A549 (cell line): ENCODE measurements at places on chromosomes 13 and 19.

- no peak for DNase-seq
Measured at GRCh38 chr13:54687173-54687572, 1658.6 kb downstream of the OLFM4 start.

DNA sequence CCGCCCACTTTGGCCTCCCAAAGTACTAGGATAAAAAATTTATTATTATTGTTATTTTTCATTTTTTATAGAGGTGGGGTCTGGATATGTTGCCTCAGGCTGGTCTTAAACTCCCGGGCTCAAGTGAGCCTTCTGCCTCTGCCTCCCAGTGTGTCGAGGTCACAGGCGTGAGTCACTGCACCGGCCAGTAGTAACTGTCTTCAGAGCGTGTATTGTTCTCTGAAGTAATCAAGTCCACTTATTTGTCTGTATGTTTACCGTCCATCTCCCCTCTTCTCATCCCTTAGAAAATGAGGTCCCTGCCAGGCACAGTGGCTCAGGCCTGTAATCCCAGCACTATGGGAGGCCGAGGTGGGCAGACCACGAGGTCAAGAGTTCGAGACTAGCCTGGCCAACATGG lies 18.2 kb upstream of the SULT2B1 start:
- DNase-seq: no peak

GRCh38 chr19:802498-803098 lies 5.3 kb downstream of the PTBP1 start:
- no peak for DNase-seq

DNA sequence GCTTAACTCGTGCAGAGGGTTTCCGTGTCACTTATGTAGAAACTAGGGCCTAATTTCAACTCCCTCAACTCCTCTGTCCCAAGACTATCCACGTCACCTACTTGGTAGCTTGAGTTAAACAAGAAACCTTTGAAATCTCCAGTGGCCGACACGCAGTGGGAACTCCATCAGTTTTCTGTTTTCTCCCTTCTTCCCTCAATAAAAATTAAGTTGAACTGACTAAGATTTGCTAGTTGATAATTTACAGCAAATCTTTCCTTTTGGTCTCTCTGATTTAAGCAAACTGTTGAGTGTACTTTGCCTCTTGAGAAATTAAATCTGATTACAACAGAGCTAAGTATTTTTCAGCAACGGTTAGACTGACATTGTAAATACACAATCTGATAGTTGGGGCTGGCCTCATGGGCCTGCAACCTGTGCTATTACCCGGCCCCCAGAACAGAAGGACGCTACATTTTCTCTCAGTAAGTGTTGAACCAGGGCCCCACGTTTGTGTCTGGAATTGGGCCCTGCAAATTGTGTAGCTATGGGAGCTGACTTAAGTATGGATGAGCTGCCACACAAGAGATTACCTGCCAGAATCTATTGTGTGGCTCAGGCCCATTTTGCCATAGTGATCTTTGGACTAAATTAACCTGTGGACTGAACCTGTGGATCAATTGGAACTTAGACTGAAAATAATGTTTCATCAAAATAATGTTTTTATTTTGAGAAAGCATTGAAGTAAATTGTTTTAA lies 708 bp upstream of the ESD start:
- DNase-seq: no peak

GRCh38 chr19:12485052-12485416 lies 418 bp upstream of the ZNF709 start:
- DNase-seq: no peak

GRCh38 chr19:39166571-39167391 lies 30.0 kb upstream of the NCCRP1 start:
- no peak for DNase-seq

- DNase-seq: no peak
Measured at GRCh38 chr19:45653634-45654033, 14.4 kb upstream of the GIPR start.

DNA sequence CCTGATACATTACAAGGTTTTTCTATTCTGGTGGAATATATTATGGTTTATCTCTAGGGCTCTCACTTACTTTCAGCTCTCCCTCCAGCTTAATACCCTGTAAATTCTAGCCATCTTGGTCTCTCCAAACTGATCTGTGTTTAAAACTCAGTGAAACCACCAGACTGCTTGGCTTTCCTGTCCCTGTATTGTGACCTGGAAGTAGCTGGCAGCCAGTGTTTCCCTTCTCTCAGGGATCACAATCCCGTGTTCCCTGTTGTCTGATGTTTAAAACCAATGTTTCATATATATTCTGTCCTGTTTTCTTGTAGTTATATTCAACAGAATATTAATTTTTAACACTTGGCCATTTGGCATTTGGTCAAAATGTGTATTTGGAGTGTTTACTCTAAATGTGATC lies 8.0 kb downstream of the AKAP11 start:
- no peak for DNase-seq

DNA sequence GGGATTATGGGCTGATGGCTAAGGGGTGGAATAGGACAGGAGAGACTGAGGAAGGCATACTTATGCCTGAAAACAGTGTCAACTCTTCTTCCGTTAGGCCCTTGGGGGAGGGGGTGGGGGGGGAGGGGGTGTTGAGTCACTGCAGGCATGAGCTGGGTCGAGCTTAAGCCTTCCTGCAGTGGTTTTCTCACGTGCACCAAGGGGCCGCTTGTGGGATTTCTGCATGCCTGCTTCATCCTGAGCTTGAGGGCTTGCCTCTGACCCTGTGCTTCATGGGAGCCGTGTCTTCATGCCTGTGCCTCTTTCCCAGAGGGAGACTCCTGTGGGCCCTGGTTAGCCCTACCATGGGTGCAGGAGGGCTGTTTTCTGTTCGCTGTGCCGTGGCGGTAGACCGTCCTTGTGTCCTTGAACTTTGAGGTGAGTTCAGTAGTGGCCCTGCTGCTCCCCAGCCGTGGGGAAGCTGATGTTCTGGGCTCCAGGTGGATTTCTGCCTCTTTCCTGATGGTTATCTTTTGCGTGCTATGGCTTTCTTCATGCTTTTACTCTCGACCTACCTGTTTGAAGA lies 186.1 kb downstream of the PCCA start:
- no peak for DNase-seq

DNA sequence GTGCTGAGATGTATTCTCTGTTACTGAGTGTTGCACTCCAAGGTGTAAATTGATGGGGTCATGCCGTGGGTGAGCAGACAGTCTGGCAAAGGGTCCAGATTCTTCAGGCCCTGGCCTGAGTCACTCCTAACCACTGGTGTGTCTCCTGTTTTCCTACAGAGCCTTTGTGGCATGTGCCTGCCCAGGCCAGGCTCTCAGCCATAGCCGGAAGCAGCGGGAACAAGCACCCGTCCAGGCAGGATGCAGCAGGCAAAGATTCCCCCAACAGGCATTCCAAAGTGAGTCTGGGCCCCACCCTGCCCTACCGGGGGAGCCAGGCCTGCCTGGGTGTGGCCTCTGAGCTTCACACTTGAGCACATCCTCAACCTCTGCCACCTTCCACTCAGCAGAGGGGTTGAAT lies 61.9 kb downstream of the DPF1 start:
- no peak for DNase-seq

DNA sequence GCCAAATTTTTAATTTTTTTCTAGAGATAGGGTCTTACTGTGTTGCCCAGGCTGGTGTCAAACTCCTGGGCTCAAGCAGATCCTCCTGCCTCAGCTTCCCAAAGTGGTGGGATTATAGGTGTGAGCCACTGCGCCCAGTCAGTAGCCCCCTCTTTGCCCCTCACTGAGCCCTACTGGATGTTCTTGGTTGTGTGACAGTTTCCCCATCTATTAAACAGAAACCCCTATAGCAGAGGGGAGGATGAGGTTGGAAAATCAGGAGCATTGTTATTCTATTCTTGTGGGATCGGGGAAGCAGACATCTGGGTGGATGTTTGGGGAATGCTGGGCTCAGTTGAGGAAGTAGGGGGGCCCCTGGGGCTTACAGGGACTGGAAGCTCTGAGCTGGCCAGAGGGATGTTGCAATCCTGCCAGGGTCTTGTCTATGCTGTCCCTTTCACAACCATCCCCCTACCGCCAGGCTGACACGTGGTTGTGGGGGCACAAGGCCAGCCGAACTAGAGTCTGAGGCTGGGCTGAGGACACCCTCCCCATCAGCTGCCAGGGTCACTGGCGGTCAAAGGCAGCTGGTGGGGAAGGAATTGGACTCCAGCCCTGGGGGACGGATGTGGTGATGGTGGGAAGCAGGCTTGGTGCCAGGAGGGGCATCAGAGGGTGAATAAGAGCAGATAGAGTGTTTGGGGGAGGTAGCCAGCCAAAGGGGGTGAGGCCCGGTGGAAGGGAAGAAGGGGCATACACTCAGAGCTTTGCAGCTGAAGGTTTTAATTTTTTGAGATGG lies 10.9 kb downstream of the APOC1 start:
- no peak for DNase-seq

- DNase-seq: no peak
Measured at GRCh38 chr19:35895911-35896642, 4.3 kb downstream of the NFKBID start.

- no peak for DNase-seq
Measured at GRCh38 chr13:38417727-38418126, 68.1 kb downstream of the UFM1 start.

GRCh38 chr13:112467236-112467635 lies 91.1 kb downstream of the SPACA7 start:
- DNase-seq: no peak

GRCh38 chr19:5822181-5822844 lies 17.2 kb downstream of the FUT6 start:
- no peak for DNase-seq

DNA sequence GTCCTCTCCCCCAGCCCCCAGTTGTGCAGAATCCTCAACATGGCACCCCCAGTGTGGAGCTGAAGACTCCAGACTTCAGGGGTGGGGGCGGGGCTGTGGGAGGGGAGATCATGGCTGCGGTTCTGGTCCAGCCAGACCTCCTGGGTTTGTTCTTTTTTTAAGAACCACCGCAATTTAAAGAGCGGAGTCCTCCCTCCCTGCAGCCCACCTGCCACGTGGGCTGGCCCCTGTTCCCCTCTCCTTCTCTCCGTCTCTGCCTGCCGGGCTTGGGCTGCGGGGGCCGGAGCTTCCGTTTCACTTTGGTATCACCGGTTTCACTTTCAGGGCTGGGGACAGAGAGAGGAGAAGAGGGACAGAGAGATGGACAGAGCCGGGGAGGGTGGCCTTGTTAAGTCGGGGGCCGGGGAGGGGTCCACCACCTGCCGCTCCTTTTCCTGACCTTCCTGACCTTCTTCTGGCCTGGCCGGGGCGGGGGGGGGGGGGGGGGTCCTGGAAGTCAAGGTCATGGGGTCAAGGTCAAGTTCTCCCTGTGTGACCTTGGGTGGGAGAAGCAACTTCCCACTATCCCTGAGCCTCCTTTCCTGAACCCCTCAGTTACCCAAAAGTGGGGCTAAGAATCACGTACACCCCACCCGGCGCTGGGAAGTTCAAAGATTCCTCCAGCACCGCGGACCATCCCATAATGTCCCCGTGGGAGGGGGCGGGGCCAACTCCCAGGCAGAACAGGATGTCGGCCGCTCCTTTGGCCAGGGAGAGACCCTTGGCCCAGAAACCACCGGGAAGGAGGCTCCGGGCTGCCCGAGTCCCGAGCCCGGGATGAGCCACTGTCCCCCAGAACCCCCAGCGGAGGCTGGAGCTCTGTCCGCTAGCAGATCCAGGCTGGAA lies 11.3 kb upstream of the ZBTB7A start:
- no peak for DNase-seq

GRCh38 chr19:5122121-5122400 lies 153.1 kb downstream of the KDM4B start:
- DNase-seq: no peak

DNA sequence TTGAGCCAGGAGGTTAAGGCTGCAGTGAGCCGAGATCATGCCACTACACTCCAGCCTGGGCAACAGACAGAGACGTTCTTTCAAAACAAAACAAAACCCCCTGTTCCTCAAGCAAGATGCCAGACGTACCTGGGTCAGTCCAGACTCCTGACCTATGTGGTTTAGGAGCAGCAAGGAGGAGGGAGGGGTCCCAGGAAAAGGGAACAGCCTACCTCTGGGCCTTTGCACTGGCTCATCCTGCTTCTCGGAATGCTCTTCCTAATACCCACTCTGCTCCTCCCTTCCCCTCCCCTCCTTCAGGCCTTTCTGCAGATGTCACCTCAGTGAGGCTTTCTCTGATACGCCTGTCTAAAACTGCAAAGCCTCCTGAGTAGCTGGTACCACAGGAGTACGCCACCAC lies 9.5 kb downstream of the RINL start:
- DNase-seq: no peak

DNA sequence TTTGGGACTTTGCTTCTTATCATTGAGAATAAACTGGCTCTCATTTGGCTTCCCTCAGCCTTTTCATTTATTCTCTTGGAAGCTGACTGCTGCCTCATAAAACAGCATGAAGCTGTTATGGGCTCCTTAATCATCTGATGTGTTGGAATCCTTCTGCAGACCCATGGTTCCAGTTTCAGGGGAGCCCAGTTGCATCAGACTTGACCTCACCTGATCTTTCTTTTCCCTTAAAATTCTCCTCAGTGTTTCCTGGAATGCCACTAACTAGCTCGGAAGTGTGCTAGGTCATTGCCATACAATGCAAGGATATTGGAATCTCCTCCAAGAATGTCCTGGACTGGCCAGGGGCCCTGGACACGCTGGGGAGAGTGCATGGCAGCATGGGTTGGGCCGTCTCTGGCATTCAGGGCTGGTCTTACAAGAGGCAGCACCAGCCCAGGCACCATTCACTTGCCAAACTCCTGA lies 158.7 kb downstream of the FLT1 start:
- DNase-seq: no peak

DNA sequence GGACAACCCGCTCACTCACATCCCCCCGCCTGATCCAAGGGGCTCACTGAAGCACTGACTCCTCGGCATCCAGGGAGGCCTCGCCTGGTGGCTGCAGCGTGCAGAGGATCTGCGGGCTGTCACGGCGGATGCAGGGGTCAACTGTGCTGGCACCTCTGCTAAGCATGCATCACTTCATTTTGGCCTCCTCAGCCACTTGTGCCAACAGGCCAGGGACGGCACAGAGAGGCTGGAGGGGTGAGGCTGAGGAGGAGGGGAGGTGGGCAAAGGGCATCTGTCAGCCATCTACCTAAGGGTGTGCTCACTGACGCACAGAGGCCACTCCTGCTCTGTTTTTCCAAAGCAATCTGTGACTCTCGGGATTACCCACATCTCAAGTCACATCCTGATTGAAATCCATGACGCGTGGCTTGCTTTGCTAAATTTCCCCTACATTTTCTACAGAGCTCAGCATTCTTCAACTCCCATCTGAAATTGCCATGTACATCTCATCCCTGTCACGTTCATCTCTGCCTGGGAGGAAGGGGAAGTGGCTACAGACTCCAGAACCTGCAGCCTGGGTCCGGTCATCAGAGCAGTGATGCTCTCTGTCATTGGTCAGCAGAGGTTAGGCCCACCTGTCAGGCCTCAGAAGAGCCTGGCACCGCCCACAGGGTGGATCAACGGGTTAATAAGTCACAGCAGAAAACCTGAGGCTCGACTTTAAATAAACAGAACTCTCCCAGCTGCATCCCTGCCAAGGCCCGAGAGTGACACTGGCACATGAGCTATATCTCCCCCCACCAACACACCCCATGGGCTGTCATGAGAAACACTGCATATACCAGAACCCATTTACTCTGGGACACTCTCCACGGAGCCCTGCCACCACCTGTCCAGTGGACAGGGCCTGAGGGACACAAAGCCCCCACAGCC lies 17.6 kb downstream of the ELL start:
- peak; percentile 58 for DNase-seq

- no peak for DNase-seq
Measured at GRCh38 chr13:27853335-27853734, 61.1 kb downstream of the GSX1 start.

- DNase-seq: no peak
Measured at GRCh38 chr13:104206450-104207044, 1140.3 kb upstream of the SLC10A2 start.

- no peak for DNase-seq
Measured at GRCh38 chr13:50026788-50027473, 11.7 kb downstream of the KCNRG start.
